ENCODE measurements at places on chromosomes 1 and 21.
A peak's percentile ranks its signal among the peaks of the same experiment; 100 is the strongest.

DNA sequence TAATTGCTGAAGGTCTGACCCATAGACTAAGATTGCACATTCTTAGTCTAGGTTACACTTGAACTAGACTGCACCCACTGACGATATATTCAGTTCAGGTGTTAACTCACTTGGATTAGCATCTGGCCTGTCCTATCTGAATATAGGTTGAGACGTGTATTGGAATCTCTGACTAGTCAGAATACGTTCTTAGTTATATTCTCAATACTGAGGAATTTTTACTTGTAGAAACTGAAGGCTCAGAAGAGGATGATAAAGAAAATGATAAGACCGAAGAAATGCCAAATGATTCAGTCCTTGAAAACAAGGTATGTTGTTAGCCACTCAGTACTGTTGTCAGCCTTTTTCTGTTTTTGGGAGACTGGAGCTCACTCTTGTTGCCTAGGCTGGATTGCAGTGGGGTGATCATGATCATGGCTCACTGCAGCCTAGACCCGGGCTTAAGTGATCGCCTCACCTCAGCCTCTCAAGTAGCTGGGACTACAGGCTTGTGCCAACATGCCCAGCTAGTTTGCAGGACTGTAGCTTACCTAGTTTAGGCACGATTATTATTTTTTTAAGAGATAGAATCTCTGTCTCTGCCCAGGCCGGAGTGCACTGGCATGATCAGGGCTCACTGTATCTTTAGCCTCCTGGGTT is 10.8 kb downstream of the CCDC17 start:
- no peak for DNase-seq

- no peak for DNase-seq
Measured at GRCh38 chr1:55974714-55975441, 604.5 kb downstream of the PLPP3 start.

DNA sequence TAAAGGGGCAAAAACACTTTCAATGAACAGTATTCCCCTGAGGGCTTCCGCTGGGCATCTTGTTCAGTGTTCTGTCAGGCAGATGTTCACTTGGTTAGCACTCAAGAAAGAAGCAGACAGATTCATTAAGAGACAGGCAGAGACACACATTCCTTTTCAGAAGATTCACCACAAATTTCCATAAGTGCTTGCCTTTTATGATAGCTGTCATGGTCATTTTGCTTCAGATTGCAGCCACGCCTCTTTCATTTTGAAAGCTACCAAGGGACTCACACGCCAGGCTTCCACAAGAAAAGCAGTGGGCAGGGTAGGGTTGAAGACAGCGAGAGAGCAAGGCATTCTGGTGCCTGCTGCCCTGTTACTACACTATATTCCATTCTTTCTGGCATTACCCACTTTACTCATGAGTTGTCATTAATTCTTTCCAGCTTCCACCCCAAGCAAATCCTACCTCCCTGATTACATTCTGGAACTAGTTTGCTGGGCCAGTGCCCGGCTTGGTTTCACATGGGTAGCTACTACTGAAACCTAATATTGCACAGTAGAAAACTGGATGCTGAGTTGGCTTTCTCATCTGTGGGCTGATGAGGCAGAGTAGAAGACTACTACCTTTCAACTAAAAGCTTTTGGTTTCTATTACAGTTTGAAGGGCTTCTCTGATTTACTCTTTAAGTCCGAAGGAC is 91.2 kb upstream of the COL24A1 start:
- DNase-seq, result no peak

DNA sequence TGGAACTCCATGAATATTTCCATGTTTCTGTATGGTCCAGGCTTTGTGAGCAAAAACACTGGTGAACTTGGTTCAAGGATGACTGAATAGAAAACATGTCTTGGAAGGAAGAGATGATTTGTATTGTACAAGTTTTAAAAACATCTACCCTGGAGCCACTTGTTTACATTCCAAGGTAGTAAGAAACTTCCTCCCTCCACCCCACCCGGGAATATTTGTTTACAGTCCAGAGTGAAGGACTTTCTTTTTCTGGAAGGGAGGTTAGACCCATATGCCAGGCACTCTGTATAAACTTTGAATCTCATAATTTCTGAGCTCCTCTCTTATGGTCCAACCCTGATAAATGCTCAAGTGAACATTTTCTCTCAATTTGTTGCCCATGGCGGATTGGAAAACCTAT is 323.3 kb upstream of the LYPLAL1 start:
- DNase-seq, result no peak

- no peak for DNase-seq
Measured at GRCh38 chr1:202293569-202293968, 48.2 kb downstream of the UBE2T start.

GRCh38 chr1:84797603-84798002 is 95.4 kb downstream of the LPAR3 start:
- DNase-seq, result no peak

GRCh38 chr21:34802180-34802899 is 133.5 kb downstream of the CLIC6 start:
- no peak for DNase-seq

DNA sequence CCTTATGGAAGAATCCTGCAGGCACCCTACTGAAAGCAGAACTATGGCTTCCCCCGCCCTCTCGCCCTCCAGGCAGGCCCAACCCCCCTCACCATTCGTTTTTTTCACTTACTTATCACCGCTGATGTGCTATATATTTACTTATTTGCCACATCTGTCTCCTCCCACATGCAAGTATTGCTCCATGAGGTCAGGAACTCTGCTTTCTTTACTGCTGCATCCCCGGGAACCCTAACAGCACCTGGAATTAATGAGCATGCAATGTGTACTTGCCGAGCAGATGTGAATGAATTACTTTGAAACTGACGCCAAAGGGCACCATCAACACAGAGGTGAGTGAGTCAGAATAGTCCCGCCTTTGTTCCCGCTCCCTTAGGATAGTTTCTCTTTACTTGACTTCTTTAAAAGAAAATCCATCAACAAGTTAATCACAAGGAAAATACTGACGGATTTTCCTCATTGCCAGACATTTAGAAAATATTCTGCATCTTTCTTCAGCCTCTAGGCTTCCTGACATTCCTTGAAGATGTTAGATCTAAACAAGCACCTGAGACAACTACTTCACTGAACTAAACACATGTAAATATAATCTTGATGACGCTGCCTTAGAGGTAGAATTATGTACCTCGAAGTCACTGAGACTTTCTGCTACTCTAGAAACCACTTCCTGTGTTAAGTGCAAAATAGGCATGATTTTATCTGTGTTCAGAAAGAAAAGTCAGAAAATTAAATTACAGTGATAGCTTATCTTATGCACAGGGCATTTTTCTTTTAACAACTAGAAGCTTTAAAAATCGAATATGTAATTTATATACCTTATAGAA is 17.5 kb upstream of the RAB4A start:
- DNase-seq, result peak; percentile 42

DNA sequence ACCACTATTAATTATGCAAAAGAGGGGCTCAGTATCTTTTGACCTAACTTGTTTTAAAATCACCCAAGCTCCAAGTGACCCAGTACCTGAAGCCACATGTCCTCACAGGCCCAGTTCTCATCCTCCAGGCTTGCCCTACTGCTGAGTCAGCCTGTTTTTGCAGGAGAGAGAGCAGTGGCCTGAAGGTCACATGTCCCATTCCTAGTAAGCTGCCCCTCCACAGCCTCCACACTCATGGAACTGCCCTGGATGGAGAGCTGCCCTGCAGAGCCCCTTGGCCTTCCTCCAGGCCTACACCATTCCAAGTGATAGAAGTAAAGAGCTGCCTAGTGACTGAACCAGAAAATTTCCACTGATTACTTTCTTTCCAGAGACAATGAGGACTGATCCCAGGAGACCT is 139.8 kb upstream of the ST6GALNAC5 start:
- no peak for DNase-seq

DNA sequence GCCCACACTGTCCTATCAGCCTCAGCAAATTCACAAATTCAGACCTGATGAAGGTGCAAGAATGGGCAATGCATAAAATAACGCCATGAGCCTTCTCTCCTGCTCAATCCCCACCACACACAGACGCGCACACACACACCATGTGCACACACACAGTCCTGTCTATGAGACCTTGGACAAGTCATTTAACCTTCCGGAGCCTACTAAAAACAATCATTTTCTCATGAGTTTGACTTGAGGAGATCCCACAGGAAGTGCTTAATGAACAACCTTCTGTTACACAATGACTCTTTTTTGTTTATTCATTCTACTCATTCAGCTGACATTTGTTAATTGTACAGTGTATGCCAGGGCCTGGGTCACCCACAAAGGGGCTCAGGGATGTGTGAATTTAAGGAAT is 125.4 kb downstream of the EDEM3 start:
- DNase-seq, result no peak

DNA sequence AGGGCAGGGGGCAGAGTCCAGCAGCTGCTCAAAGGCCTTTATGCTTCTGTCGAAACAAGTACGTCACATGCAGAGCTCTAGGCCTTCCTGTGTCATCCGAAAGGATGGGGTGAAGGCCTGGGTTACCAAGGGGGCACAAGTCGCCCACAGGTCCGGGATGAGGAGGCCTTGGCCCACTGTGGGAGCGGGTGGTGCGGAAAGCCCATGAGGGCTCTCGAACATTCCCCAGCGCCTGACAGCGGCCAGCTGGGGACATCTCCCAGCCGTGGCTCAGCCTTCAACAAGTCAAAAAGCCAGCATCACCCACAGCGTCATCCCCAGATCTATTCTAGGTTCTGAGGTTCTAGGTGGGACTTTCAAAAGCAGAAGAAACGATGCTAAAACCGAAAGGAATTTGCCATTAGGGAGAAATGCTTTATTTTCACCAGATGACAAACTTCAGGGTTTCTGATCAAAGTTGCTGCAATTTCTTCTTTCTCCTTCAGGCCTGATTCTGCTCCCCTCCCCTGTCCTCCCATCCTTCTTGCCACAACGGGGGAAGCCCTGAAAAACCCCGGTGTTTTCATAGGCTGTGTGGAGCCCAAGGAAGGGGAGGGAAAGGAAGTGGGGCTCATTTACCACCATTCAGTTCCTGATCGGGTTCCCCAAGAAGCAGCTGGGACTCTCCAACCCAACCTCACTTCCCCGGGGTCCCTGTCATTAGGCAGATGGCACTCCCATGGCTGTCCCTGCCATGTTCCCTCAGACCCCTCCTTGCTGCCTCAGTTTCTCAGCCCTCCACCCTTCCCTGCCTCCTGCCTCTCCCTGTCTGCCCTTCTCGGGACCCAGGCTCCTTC is 17.6 kb downstream of the GPR137B start:
- peak; percentile 85 for DNase-seq

- DNase-seq, result no peak
Measured at GRCh38 chr21:29386803-29387202, 88.1 kb downstream of the BACH1 start.

DNA sequence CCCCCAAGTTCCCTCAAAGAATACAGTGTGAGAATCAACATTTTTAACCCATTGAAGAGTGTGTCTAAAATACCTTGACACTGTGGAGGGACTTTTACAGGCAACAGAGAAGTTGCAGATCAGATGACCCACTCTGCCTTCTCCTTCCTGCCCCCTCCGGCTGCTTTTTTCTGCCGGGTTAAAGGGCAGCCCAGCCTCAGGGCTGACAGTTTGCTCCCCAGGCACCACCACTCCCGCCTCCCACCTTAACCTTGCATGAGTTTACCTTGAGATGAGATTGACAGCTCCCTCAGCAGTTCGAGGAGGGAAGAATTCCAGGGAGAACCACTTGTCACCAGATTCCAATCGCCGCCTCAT is 3.2 kb downstream of the MTHFR start:
- no peak for DNase-seq

DNA sequence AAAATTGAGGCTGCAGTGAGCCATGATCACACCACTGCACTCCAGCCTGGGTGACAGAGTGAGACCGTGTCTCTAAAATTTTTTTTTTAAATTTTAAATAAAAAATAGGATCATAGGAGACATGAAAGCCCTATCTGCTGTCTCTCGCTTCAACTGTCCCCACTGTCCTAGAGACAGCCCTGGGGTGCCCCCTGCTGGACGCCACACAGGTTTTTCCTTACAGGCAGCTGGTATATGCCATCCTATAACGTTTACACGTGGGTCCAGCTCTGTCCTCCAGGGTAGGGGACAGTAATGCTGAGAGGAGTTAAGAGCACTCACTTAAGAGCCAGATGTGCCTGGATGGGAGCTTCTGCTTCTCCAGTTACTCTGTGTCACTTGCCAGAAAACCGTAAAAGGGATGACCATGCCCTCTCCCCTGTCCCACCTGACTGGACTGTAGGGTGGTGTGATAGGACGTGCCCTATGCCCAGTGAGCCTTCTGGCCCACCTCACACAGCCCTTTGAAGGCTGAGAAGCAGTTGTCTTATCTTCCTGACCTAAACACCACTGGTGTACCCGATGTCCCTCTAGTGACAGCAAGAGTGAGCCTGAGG is 8.5 kb downstream of the FBXO2 start:
- peak; percentile 75 for DNase-seq

GRCh38 chr1:223133824-223134435 is 9.1 kb downstream of the TLR5 start:
- DNase-seq, result peak; percentile 90

DNA sequence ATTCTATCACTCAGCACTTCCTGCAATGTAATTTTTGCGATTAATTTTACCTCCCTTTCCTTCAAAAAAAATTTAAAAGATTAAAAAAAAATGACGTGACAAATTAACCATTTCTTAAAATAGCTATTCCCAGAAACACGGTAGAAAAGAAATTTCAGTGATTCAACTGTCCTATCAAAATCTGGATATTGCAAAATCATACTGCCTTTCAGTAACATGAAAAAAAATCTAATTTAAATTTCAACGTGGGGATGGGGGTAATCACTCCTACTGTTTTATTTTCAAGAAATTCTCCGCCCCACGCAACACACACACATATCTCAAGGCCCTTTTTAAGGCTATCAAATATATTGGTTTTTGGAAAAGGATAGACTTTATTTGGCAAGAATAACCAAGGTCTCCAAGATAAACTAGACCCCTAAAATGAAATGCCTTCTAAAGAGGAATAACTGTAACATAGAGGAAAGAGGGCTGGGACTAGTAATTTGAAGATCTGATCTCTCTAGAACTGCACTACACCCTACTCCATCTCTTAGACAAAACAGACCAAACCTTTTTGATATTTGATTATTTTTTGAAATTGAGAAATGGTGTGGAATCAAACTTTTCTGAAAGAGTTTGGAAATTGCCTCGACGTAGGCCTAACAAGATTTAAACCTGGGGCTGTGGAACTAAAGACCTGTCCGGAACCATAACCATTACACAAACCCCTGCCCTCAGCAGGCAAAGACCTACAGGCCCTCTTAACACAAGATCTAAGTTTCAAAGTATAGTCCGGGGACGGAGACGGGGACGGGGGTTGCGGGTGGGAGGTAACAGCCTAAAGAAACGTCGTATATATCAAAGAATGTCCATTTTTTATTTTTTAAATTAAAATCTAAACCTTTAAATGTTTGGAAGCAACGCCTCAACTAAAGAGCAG is 941 bp downstream of the ARNT start:
- DNase-seq, result no peak

- DNase-seq, result no peak
Measured at GRCh38 chr21:34183331-34183928, 110.1 kb downstream of the MRPS6 start.

- no peak for DNase-seq
Measured at GRCh38 chr1:40247655-40248054, at the start of gene TMCO2. Gene TMCO2, plus strand, starts transcription at chr1:40247937. Its CDS starts 57 bp downstream, at chr1:40247994.
